NCI-H460 (cell line): ENCODE measurements at places on chromosomes 12 and 14.

DNA sequence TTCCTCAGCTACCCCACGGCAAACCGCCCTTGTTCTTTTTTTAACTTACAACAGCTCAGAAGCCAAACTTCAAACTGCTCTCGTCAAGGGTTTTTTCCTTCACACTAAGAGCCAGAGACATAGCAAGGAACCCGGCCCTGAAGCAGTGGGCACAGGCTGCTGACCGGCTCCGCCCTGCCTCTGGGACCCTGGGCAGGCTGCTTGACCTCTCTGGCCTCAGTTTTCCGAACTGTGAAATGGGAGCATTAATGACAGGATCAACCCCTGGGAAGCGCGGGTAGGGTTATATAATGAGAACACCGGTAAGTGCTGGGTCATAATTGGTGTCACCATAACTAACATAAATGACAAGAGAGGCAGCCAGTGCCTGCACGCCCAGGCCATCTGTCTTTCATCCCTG, 21.2 kb upstream of the FZD10 start:
- no peak for DNase-seq

- no peak for DNase-seq
Observed at GRCh38 chr14:103713304-103714062, 1.8 kb downstream of the XRCC3 start.

DNA sequence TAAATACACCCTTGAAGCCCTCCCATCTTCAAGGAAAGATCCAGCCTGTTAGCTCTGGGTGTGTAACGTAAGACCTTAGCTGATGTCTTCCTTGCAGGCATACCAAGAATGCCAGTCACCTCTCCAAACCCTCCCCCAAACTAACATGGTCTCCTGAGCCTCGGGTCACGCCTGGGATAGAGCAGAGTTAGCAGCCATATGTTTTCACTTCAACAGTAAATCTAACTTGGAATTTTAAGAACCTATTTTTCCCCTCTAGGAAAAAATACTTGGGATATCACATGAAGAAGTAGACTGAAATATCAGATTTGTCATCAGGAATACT, 27.9 kb downstream of the BCL2L14 start:
- DNase-seq: no peak

- no peak for DNase-seq
Observed at GRCh38 chr12:7877420-7877819, 4.7 kb upstream of the SLC2A14 start.

DNA sequence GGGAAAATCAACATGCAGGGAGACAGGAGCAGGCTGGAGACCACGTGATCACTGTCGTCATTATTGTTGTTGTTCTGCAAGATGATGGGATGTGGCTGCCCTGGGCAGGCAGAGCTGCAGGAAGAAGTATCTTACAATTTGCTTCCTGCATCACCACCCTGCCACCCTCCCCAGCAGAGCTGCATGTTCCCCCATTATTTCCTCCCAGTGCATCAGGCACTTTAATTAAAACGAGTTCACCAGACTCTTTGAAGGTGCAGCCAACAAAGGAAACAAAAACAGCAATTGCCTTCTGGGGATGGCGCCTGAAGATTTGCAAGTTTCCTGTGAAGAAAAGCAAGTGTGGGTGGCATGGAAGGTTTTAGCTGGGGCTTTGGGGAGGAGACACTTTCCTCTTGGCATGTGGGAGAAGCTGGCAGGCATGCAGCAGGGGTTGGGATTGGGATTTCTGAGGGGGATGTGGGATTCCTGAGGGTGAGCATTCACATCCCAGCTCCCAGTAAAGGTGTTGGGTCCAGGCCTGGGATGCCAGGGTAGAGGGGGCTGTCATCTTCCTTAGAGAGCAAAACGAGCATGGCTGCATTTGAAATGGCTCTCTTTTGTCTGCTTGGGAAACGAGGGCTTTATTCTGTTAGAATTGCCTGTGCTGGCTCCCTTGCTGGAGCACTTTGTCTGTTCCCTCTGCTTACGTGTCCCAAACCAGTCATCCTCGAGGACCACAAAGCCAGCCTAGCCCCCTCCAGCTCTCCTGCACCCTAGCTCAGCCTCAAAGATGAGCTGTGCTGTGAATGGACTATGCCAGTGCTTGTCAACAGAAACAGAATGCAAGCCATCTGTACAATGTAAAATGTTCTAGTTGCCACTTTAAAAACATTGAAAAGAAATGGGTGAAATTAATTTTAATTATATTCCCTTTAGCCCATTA, 11.5 kb upstream of the C14orf132 start:
- DNase-seq: no peak

DNA sequence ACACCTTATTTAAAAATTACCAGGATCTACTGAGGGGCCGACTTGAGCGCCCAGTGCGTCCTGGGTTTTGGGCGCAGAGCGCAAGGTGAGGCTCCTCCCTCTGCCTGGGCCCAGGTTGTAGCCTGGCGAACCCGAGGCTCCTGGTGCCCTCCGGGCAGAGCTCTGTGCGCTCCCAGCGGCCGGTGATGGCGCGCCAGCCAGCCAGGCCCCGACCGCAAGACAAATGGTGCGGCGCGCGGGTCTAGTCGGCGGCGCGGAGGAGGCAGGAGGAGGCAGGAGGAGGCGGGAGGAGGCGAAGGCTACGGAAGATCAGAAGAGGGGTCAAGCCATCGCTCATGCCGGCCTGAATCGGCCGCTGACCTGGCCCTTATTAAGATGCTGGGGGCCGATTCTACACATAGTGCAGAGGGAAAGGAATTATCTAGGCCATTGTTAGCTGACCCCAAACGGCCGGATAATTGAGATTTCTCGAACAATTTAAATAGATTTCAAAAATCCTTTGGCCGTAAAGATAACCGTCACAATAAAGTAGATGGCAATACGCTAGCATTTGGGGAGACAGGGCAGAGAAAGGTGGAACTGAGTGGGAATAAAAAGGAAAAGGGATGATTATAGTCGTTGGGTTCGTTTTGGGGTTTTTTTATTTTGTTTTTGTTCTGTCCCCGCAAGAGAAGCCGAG, 2.8 kb downstream of the TBX5 start:
- no peak for DNase-seq

DNA sequence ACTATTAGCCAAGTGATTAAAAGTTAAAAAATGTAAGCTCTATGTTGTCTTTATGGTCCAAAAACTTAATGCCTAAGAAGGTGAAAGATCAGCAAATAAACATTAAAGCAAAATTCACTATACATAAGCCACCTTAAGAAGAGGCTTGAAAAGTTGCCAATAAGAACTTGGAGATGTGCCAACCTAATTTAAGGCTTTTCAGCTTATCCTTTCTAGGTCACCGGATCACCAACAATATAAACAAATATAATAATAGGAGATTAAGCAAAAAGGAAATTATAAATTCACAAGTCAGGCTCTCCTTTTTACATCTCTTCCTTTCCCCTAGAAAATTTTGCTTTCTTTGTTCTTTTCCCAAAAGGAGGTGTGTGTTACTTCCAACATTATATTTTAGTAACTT, 30.9 kb downstream of the SLC2A3 start:
- DNase-seq: no peak

DNA sequence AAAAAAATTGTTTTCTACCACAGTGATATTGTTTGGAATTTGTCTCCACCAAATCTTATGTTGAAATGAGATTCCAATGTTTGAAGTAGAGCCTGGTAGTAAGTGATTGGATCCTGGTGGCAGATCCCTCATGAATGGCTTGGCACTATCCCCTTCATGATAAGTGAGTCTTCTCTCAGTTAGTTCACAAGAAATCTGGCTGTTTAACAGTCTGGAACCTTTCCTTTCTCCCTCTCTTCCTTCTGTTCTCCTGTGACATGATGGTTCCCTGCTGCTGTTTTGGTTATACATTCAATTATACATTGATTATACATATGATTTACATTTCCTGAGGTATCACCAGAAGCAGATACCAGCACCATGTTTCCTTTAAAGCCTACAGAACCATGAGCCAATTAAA, 442.2 kb downstream of the SLC6A15 start:
- no peak for DNase-seq

GRCh38 chr12:4587108-4587507, 25.1 kb downstream of the DYRK4 start:
- DNase-seq: no peak

- no peak for DNase-seq
Observed at GRCh38 chr12:112602150-112602549, 183.4 kb downstream of the PTPN11 start.

- DNase-seq: no peak
Observed at GRCh38 chr14:72451054-72451972, 442.6 kb downstream of the DPF3 start.

DNA sequence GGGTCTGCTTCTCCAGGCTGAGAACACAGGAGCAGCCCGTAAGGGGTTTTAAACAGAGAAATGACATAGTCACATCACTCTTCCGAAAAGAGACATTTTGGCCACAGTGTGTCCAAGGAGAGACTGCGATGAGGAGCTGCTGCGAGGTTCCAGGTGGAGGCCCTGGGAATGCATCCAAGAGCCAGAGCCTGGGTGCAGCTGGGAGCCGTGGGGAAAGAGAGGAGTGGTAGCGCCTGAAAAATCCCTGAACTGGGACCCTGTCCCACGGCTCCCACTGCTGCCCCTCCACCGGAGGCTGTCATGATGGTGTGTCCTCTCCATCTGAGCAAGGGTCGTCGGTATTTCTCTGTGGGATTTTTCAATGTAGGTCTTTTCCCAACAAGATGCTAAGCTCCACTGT, 146.9 kb downstream of the BCL11B start:
- no peak for DNase-seq

DNA sequence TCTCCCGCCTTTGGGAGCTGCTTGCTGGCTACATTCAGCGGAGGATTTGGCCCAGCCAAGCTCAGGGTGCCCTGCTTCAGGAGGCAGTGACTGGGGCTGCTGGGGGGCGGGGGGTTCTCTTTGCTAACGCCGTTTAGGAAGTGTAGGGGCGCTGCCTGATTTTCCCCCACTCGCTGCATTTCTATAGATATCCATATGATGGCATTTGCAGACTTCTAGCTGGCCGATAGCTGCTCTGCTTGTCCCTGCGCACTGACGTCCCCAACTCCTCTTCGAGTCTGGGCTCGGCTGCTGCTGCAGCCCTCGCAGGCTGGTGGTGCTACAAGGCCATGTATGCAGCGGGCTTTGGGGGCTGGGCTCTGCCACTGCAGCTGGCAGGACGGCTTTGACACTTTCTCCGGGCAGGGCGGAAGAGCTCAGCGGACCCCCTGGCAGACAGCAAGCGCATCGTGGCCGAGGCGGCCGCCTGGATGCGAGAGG, 3.1 kb downstream of the LRFN5 start:
- DNase-seq: no peak

GRCh38 chr14:100294963-100295330, 11.3 kb downstream of the SLC25A29 start:
- no peak for DNase-seq

DNA sequence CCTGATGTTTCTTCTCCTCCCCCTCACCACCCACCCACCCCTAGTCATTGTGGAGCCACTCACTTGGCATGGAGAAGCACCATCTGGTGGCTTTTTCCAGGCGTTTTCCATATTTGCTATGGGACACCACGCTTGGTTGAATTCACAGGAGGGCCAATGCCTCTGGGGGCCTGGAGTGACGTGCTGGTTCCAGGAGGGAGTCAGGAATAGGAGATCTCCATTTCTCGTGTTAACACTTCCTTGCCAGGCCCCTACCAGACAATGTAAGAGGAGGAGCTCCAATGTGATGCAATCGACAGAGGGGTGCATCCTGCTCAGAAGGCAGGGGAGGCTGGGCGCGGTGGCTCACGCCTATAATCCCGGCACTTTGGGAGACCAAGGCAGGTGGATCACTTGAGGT, 21.6 kb upstream of the TESC start:
- DNase-seq: no peak

DNA sequence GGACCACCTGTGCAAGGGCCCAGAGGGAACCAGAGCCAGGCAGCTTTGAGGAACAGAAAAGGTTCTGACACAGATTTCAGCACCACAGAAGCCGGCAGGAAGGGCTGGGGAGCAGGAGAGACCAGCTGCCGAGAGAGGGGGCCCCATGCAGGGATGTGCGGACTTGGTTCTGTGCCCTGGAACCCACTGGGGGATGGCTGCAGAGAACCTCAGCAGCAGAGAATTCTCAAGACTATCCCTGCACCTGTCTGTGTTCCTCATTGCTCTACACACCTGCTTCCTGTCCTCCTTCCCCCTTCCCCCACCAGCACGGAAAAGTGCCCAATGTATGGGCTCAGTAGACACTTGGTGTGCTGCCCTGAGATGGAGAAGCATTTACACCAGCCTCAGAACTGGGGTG, 3.2 kb downstream of the SERPINA9 start:
- no peak for DNase-seq

GRCh38 chr12:4817880-4818279, 91.8 kb upstream of the KCNA1 start:
- no peak for DNase-seq

DNA sequence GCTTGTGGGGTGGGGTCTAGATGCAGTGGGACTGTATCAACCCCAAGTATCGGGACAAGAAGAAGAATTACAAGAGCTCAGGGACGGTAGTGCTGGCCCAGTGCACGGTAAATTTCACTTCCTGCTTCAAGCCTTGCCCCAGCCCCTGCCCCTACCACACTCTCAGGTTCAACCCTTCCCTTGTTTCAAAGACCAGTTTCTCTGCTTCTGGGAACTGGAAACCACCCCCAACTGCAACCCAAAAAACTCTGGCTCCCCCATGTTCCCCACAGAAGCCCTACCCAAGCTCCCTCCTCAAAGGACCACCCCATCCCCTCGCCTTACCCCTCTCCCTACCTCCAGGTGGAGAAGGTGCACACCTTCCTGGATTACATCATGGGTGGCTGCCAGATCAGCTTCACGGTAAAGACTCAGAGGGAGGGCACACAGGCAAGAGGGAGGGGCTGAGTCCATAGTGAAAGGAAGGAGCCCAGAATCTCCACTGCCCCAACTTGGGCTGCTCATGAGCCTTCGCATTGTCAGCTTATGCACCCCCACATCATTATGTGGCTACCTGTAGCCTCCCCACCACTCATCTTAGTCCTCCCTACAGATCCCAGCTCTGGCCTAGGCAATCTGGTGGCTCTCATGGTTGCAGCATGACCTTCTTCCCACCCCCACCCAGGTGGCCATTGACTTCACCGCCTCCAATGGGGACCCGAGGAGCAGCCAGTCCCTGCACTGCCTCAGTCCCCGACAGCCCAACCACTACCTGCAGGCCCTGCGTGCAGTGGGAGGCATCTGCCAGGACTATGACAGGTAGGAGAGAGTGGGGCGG, 4.3 kb downstream of the CPNE6 start:
- no peak for DNase-seq

DNA sequence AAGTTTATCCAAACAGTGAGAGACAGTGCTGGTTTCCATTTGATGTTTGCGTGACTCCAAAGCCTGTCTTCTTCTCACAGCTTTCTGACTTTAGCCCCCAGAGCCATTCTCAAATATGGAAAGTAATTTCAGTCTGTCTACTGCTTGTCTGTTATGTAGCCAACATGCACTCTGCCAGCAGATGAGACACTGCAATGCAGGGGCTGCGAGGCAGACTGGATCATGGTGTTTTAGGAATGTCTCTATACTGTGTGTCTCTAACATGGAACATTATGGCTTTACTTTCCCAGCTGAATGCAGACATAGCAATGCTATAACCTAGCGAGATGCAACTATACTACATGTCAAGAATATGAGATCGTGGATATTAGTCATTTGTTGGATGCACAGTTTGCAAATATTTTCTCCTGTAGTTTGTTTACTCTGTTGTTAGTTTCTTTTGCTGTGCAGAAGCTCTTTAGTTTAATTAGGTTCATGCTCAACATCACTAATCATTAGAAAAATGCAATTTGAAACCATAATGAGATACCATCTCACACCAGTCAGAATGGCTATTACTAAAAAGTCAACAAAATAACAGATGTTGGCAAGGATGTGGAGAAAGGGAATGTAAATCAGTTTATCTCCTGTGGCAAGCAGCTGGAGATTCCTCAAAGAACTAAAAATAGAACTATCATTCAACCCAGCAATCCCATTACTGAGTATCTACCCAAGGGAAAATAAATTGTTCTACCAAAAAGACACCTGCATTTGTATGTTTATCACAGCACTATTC, 235.8 kb upstream of the TMTC1 start:
- DNase-seq: no peak
